ENCODE measurements at places on chromosomes 4 and X.
A peak's percentile ranks its signal among the peaks of the same experiment; 100 is the strongest.

DNA sequence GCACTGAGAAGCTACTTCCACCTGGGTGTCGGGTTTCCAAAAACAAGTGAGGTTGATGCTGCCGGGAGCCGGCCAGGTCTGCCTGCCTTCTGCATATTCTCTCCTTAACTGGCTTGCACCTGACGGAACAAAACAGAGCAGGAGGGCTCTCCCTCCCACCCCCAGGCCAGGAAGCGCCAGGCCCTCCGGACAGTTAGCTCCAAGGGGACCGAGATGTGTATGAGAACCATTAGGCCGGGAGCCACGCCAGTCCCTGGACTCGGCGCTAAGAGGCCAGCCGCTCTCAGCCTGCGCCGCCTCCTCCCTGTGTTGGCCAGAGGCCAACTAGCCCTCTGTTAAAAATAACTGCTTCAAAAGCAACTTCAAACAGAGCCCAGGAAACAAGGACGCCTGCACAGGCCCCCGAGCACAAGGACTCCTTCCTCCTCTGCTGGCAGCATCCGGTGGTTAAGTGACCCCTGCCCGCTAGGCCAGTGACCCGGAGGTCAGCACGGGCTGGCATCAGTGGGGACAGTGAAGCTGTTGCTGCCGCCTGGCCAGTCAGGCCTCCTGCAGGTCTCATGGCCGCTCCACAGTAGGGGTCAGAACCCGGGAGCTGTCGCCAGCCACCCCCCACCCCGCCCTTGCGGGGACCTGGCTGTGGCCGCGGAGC is 107.9 kb downstream of the ABLIM2 start:
- no peak for DNase-seq

DNA sequence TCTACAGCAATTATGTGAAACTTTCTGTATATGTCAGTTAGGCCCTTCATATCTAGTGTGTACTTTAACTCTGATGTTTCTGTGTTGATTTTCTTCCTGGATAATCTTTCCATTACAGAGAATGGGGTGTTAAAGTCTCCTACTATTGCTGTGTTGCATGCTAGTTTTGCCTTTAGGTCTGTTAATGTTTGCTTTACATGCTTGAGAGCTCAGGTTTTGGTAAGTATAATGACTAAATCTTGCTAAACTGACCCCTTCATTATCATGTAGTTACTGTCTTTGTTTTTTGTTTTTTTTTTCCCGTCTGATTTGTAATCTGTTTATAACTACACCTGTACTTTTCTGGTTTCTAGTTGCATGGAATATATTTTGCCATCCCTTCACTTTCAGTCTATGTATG is 63.6 kb upstream of the UGT2B15 start:
- DNase-seq = no peak

- DNase-seq = no peak
These were observed 2246.0 kb downstream of the ARAP2 start for GRCh38 chr4:33998291-33998690.

- DNase-seq = no peak
These were observed 507.9 kb downstream of the MID1IP1 start for GRCh38 chrX:39309018-39309635.

GRCh38 chr4:164383358-164384220 is 370.3 kb upstream of the SMIM31 start:
- DNase-seq = no peak

DNA sequence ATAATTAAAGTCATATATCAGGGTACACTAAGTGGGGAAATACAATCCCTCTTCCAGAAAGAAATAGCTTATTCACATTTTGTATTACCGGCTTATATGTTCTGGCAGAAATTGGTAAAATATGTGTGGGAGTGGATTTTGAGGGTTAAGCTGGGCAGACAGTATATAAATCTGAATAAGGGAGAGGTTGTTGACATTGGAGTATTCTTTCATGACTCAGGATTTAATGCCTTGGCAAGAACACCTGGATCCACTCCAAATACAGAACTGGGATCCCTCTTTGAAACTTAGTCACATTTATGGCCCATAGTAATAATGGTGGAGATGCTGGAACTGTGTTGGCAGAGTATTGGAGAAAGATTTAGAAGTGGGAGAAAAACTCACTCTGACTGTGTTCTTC is 54.3 kb upstream of the TET2 start:
- no peak for DNase-seq

GRCh38 chrX:68570598-68570997 is 71.7 kb downstream of the YIPF6 start:
- no peak for DNase-seq

DNA sequence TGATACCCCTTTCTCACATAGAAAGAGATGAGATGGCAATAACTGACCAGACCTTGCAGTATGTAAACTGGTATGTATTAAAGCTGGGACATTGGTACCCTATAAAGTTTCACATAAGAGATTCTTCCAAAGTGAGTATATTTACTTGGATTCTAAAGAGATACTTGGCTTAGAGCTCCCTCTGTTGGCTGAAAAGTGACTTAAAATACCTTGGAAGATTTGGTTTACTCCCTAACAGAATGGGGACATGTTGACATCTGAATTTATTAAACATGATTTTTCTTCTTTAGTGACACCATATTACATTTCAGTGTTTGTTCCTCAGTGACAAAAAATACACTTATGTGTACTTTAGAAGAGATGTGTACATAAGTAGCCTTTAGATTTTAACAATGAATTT is 47.9 kb upstream of the RGN start:
- DNase-seq = no peak

GRCh38 chr4:70660106-70660505 is 6.2 kb downstream of the JCHAIN start:
- DNase-seq = no peak

GRCh38 chr4:186820391-186820891 is 96.8 kb upstream of the FAT1 start:
- no peak for DNase-seq

DNA sequence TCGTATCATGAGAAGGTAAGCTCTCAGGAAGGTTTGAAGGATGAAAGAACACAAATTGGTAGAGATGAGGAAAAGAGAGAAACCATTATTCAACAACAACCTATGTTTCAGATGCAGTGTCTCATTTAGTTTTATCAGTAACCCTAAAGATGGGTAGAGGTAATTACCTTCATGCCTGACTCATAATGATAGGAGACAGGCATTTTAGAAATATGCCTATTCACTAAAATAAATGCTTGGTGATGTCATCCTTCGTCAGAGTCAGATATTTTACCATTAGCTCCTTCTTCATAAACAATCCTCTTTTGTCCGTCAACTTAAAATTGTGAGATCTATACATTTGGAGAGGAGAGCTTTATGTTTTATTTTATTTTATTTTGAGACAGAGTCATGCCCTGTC is 21.5 kb upstream of the RNF150 start:
- no peak for DNase-seq

GRCh38 chr4:172997856-172998255 is 170.8 kb upstream of the GALNT7 start:
- DNase-seq = no peak

DNA sequence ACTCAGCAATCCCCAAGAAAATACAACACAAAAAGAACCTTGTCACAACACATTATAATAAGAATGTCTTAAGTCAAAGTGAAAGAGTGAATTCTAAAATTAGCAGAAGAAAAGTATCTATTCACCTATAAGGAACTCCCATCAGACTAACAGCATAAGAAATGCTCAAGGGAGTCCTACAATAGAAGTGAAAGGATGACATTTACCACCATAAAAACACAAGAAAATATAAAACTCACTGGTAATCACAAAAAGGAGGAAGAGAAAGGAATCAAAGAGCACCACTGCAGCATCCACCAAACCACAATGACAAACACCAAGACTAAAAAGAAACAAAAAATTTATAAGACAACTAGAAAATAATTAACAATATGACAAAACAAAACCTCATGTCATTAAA is 257.0 kb upstream of the AGTR2 start:
- DNase-seq = no peak

DNA sequence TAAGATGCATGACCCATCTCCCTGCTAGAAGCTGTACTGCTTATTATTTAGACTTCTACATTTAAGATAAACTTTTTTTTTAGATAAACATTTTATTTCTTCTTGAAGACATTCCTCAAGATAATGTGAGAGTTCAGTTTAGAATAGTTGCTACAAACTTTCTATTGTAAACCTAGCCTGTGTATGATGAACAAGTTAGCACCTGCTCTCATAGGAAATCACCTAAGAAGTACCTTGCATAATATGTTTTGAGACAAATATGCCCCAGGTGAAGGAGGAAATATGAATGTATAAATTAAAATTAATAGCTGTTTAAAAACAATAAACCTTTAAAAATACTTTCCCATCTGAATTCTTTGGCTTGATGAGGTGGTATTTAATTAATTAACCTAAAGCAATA is 35.6 kb downstream of the RASGEF1B start:
- no peak for DNase-seq

DNA sequence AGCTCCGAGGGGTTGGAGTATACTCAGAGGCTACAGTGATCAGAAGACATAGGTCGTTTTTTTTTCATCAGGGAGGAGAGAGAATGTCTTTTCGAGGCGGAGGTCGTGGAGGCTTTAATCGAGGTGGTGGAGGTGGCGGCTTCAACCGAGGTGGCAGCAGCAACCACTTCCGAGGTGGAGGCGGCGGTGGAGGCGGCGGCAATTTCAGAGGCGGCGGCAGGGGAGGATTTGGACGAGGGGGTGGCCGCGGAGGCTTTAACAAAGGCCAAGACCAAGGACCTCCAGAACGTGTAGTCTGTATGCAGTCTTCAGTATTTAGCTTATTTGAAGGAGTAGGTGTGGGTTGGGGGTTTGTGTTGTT is 500 bp downstream of the GAR1 start:
- peak; percentile 5 for DNase-seq

DNA sequence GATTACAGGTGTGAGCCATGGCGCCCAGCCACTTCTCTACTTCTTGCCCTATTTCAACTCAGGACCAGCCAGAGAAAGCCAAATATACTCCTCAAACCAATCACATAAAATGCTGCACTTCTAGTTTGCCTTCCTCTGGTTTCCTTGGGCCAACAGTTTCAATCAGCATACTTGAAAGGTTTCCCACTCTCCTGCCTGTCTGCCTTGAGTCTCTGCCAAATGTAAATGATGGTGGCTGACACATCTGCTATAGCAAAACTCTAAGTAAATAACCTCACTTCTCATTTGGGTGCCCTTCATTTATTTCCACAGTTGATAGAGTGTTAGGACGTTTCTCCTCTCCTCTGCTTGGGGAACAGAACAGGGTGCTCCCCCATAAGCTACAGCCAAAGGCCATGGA is 36.4 kb upstream of the PPA2 start:
- DNase-seq = no peak

GRCh38 chr4:52573551-52573950 is 85.5 kb downstream of the USP46 start:
- no peak for DNase-seq

DNA sequence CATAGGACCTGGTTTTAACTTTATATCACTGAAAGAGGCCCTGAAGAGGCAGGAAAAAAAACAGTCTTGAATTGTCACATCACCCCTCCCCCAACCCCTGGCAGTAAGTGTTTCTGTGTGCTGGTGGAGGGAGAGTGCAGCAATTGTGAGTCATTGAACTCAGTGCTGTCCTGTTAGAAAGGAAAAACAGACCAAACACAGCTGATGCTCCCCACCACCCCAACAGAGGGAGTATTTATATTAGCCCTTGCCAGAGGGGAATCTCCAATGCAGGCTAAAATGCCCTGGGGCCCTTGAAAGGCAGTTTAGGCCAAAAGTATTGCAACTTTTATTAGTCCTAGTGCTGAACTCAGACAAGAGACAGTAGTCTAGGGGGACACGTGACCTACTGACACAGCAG is 197.8 kb upstream of the AGTR2 start:
- no peak for DNase-seq

GRCh38 chr4:38157592-38157991 is 197.4 kb downstream of the PTTG2 start:
- DNase-seq = no peak

DNA sequence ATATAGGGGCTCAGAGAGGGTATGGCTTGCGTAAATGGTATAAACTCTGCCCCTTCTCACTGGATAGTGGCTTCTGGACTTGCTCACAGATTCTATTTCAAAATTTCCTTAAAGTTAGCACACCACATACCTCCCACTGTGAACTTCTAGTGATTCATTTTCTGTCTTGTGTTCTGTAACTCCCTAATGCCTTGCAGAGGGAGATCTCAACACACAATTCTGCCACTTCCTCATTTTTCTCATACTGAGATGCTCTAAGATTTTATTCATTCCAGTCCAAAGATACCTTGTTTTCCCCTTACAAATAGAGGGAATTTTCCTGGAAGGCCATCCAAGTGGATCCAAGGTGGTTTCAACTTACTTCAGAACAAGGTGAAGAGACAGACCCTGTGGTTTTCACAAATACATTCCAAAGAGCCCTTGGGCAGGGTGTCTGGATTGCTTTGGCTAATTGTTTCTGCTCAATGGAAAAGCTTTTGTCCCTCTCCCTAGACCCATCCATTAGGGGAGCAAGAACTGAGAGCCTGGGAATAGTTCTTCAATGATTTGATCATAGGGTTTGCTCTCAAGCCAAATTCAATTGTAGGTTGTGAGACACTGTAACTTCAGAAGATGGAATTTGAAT is 52.1 kb upstream of the CAPN6 start:
- no peak for DNase-seq

DNA sequence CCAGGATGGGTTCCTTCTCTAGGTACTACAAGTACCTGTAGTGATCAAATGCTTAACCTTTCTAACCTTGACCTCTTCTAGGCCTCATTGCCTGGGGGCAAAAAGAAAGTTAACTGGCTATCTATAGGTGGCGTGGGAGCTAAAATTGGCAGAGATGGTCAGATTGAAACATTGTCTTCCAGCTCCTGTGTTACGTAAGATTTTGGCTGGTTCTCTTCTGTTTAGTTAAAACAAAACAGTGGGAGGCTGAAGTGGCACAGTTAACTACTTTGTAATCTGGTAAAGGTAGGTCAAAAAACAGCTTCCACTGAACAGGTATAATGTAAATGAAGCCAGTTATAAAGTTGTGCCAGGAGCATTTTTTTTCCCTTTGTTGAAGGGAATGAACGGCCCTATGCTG is 115.2 kb downstream of the MBNL3 start:
- DNase-seq = no peak

DNA sequence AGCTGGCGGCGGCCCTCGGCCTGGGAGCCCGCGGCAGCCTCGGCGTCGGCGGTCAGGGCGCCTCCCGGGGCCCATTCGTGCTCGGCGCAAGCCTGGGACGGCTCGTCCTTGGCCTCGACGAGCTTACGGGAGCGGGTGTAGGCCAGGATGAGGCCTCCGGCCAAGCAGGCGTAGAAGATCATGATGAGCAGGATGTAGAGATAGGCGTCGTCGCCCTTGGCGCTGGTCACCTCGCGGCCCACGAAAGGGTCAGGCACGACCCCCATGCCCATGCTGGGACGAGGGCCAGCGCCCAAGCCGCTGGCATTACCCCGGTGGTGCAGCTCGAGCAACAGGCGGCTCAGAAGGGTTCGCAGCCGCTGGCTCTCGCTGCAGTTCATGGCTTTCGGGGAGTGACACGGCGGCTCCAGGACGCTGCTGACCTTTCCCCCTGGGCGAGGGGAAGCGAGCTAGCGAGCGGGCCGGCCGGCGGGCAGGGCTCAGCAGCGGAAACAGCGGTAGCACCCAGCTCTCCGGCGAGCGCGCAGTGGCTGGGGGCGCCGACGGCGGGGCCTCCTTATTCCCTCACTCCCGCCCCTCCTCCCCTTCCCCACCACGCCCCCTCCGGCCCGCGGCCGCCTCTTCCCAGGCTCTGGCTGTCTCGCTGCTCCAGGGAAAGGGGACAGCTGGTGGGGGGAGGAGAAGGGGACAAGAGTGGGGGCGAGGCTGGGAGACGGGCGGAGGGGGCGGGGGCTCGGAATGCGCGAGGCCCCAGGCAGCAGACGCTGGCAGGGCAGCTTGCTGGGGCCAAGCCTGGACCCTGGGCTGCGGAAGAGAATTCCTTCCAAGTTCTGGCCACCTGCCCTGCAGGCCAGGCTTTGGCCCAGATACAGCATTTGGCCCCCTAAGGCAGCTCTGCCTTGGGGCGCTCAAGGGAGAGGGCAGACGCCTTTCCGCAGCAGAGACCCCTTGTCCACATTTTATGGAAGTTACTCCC is at the start of gene KCNE5:
Gene KCNE5, minus strand, starts transcription at position 532 of the 976 bp plus-strand sequence. Its CDS starts 152 bp downstream, at position 380.
- DNase-seq = no peak
